GM06990 (cell line): ENCODE measurements at places on chromosomes 5 and 9.
A peak's percentile ranks its signal among the peaks of the same experiment; 100 is the strongest.

- no peak for DNase-seq
Observed at GRCh38 chr9:104915753-104916152, 12.2 kb downstream of the ABCA1 start.

GRCh38 chr9:134005381-134005780 is 13.3 kb upstream of the VAV2 start:
- no peak for DNase-seq

GRCh38 chr9:92506184-92506857 is 24.0 kb upstream of the ASPN start:
- DNase-seq, result no peak

DNA sequence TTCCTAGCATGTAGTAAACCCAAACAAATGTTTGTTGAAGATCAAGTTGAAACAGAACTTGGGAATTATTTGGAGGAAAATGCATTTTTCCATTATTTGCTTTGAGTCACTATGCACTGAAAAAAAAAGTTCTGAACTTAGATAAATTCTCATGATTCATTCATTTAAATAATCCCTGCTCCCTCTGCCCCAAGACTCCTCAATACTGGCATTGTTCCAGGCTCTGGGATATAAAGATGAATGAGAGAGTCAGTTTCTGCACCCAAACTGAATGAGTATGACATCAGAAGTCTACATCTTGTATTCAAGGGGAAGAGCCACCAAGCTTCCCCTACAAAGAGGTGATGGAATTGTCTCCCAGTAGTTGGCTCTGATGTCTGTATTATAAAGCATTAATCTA is 123.9 kb downstream of the SEC61B start:
- no peak for DNase-seq

DNA sequence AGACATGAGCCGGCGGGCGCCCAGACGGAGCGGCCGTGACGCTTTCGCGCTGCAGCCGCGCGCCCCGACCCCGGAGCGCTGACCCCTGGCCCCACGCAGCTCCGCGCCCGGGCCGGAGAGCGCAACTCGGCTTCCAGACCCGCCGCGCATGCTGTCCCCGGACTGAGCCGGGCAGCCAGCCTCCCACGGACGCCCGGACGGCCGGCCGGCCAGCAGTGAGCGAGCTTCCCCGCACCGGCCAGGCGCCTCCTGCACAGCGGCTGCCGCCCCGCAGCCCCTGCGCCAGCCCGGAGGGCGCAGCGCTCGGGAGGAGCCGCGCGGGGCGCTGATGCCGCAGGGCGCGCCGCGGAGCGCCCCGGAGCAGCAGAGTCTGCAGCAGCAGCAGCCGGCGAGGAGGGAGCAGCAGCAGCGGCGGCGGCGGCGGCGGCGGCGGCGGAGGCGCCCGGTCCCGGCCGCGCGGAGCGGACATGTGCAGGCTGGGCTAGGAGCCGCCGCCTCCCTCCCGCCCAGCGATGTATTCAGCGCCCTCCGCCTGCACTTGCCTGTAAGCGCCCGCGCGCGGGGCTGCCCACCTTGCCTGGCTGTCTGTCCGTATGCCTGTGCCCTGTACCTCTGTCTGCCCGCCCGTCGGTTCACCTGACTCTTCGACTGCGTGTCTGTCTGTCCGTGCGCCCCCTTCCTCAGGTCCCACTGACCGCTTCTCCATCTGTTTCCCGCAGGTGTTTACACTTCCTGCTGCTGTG is 412 bp downstream of the FGF18 start:
- peak; percentile 52 for DNase-seq

DNA sequence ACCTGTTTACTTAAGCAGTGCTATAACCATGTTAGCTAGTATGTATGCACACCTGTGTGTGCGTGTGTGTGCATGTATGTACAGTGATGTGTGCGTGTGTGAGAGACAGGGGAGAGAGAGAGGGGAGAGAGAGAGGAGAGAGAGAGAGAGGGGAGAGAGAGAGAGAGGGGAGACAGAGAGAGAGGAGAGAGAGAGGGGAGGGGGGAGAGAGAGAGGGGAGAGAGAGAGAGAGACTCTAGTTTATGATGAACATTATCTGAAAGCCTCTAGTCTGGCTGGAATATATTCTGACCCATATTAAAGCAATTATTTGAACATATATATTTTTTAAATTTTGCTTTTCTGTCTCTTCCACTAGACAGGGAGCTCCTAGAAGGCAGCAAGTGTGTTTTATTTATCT is 117.5 kb upstream of the CPEB4 start:
- no peak for DNase-seq

DNA sequence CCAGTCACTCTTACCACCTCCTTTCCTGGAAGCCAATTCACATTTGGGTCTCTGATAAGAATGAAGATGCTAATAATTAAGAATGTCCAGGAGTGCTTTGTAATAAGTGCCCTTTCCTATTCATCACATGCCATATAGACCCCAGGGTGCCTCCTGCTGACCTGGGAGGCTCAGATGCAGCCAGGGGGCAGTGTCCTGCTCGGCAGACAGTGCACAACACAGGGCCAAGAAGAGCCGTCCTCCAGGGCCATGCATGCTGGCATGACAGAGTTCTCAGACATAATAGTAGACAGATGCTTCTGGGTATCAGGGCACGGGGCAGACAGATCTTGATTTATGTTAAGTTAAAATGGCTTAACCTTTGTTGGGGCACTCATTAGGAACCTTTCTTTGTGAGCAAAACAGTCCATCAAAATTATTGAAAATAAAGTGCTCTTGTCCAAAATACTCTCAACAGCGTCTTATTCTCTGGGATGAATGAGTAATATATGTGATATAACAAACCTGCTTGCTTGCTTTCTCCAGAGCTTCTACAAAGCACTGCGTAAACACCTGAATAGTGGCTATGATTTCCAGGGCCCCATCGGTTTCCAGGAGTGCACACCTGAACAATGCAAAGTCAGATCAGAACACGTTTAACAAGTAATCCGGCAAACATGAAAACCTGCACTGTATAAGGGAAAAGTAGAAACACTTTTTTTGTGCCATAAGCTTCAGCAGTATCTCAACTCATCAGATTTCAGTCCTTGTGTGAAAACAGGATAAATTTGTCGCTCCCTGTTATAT is 192.7 kb downstream of the FANCC start:
- DNase-seq, result no peak

- no peak for DNase-seq
Observed at GRCh38 chr9:123027517-123027916, 6.0 kb upstream of the GPR21 start.

- no peak for DNase-seq
Observed at GRCh38 chr9:91945277-91946085, 4.5 kb downstream of the ROR2 start.

GRCh38 chr5:38426490-38426889 is 130.0 kb downstream of the LIFR start:
- no peak for DNase-seq

- peak; percentile 55 for DNase-seq
Observed at GRCh38 chr9:116935149-116935897, 248.2 kb downstream of the TRIM32 start.

- no peak for DNase-seq
Observed at GRCh38 chr9:5468850-5469249, 18.5 kb downstream of the CD274 start.

DNA sequence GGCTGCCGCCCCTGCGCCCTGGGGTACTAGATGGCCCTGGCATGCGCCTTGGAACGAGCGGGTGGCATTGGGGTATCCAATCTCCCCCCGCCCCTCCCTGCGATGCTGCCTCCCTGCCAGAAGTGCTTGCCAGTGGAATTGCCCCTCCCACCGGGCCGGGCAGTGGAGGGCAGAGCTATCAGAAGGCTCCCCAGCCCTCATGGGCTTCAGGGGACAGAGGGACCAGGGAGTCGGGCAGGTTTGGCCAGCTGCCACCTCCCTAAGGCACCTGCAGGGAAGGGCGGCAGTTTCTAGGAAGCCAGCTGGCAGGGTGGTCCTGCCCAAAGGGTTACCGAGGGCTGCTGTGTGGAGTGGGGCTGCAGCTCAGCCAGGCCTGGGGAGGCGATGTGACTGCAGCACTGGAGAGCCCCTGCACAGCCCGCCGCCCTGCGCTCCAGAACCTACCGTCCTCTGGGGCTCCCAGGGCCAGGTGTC is 52.8 kb upstream of the EGFL7 start:
- no peak for DNase-seq

DNA sequence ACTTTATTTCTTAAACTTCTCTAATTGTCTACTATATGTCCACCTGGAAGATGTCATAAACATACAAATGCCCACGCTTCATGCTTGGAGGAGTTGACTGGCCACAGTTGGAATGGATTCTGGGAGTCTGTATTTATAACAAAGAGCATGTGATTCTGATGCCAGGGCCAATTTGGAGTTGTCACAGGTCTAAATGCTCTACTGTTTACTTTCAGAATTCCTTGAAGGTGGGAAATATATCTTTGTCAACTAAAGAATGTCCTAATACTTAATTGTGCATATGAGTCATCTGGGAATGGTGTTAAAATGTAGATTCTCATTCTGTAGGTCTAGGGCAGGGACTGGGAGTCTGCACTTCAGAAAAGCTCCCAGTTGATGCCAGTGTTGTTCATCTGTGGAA is 196.1 kb downstream of the ANXA1 start:
- DNase-seq, result no peak

GRCh38 chr5:67393211-67393610 is 196.6 kb upstream of the CD180 start:
- DNase-seq, result no peak

DNA sequence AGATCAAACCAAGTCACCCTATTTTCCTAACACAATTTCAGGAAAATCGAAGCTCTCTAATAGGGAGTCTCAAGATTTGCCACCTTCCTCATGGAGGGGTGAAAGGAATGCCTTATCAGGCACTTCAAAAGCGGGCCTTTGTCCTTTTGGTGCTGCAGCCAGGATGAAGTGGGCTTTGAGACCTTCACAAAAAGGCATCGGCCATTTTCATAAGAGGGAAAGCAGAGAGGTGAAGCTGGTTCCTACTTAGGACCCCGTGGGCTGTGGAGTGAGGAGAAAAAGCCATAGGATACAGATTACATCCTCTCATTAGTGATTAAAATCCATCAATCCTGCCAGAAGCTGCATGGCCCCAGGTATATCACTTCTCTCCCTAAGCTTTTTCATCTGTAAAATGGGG is 859 bp downstream of the CDKN2AIPNL start:
- no peak for DNase-seq

- no peak for DNase-seq
Observed at GRCh38 chr5:42502613-42503470, 79.6 kb downstream of the GHR start.

- no peak for DNase-seq
Observed at GRCh38 chr9:80934095-80934494, 755.3 kb downstream of the TLE1 start.

- DNase-seq, result peak; percentile 18
Observed at GRCh38 chr5:120464627-120465435, 731 bp downstream of the PRR16 start.

GRCh38 chr5:73433982-73434342 is 14.6 kb downstream of the FOXD1 start:
- DNase-seq, result no peak

DNA sequence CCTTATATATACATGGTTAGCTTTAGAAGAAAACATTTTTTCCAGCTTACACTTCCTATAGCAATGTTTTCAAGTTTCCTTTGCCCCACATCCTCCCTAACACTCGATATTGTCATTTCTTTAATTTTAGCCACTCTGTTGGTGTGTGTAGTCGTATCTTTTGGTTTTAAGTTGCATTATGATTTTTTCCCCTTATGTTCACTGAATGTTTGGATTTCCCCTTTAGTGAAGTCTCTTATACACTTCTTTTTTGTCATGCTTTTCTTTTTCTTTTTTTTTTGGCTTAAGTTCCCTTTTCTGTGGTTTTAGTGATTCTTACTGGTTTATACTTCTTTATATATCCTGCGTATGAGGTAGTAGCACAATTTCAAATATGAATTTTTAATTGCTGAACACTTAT is 58.8 kb downstream of the KDM4C start:
- DNase-seq, result no peak

DNA sequence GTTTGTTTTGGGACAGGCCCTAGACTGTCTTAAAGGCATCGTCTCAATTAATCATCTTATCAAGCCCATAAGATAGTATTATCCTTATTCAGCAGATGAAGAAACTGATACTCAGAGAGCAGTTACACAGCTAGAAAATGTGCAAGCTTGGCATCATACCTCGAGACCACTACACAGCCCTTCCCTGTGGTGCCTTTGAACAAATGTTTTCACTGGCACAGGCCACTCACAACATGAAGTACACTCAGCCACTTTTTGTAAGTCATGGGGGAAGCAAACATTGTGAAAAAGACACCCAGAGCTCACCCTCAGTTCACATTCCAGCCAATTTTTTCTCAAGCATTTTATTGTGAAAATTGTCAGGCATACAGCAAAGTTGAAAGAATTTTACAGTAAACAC is 122.5 kb downstream of the WDR41 start:
- DNase-seq, result no peak

- DNase-seq, result no peak
Observed at GRCh38 chr9:109229682-109230081, 62.6 kb upstream of the FRRS1L start.

GRCh38 chr5:89213573-89213972 is 330.6 kb upstream of the MEF2C start:
- DNase-seq, result no peak

DNA sequence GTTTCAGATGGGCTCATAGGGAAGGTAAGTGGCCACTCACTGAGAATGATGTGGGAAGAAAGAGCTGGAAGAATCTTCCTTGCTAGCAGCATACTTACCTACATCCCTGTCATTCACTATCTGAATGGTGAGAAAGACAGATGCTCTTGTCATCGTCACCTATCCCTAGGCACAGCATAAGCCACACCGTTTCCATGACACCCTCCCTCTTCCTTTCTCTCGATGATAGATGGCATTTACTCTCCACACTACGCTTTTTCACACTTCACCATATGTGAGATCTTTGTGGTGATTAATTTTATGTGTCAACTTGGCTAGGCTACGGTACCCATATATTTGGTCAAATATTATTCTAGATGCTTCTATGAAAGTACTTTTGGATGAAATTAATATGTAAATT is 44.4 kb upstream of the FER start:
- DNase-seq, result no peak

- DNase-seq, result no peak
Observed at GRCh38 chr9:81377320-81377719, 312.0 kb downstream of the TLE1 start.

DNA sequence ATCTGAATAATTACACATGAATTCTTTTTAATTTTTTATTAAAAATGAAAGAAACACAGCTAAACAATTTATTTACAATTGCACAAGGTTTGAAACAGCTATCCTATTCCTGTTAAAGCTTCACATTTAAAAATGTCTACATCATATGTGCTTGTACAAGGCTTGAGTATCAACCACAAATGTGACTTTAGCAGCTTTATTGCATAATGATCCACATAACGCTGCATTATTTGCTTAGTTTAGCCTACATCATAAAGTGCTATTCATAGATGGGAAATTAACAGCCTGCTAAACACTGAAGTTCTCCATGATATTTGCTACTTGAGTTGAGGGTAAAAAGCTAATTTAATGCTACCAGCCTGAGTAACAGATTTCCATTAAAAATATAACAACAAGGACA is 45.0 kb downstream of the TRIM36 start:
- DNase-seq, result no peak

- no peak for DNase-seq
Observed at GRCh38 chr9:111158363-111158762, 120.1 kb upstream of the LPAR1 start.

GRCh38 chr5:150347451-150347850 is 10.0 kb upstream of the TCOF1 start:
- DNase-seq, result no peak
